ENCODE measurements at places on chromosomes 6 and 20.

- no peak for DNase-seq
Measured at GRCh38 chr6:69974193-69974592, 107.8 kb downstream of the COL19A1 start.

DNA sequence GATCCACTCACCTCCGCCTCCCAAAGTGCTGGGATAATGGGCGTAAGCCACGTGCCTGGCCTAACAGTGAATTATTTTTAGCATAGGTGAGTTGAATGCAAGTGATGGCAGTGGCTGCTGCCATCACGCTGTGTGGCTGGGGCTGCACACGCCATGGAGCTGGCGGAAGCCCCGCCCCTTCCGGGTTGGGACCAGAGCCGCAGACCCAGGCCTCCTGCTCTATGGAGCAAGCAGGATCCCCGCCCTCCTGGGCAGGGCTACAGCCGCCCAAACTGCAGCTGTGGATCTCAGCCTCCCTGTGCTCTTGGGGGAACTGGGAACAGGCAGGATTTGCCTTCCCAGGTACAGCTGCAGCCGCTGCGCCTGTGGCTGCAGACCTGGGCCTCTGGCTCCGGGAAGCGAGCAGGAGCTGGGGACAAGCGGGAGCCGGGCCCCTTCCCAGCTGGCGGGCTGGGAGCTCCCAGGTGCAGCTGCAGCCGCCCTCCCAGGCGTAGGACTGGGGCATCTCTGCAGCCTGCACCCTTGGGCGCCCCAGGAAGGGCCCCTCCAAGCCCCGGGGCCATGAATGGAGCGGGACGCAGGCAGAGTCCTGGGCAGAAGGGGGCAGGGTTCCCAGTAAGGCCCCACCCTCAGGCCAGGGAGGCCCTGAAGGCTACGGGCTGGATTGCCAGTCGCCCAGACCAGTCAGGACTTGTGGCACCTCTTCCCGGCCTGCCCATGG lies 30.9 kb upstream of the SLA2 start:
- no peak for DNase-seq

GRCh38 chr20:11166712-11167111 lies 492.9 kb upstream of the JAG1 start:
- DNase-seq, result no peak

GRCh38 chr6:72559555-72559954 lies 62.3 kb upstream of the KCNQ5 start:
- no peak for DNase-seq

DNA sequence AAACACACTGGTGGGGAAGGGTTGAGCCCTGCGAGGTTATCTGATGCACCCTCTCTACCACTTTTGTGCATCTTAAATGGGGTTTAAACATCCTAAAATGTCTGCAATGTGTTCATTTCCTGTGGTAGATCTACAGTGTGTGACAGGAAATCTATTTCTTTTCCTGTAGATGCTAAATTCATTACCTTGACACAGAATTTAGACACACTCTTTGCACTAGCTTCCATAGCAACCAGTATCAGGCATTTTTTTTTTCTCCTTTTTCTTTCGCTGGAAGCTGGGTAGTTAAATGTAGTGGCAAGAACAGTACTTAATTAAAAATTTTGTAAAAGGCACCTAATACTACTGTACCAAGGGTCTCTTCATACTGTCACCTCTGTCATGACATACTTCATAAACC lies 141.1 kb downstream of the RFPL4B start:
- no peak for DNase-seq

DNA sequence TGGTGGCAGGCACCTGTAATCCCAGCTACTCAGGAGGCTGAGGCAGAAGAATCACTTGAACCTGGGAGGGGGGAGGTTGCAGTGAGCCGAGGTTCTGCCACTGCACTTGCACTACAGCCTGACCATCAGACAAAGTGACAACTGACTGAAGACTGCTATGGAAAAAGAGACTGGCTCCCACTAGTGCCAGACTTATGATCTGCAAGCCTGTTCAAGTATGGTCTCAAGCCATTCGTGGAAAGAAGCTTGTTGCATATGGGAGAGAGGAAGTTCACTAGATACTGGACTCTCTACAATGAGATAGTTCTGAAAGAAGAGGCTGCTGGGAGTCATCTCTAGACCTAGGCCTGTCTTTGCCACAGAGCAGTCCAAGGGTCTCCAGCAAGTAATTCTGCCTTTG lies 26.7 kb downstream of the MDN1 start:
- DNase-seq, result no peak

- peak; percentile 86 for DNase-seq
Measured at GRCh38 chr20:38893565-38894090, 32.6 kb upstream of the FAM83D start.

- no peak for DNase-seq
Measured at GRCh38 chr6:113301651-113302050, 555.5 kb upstream of the MARCKS start.

- DNase-seq, result no peak
Measured at GRCh38 chr6:148883270-148883669, 136.4 kb downstream of the UST start.

DNA sequence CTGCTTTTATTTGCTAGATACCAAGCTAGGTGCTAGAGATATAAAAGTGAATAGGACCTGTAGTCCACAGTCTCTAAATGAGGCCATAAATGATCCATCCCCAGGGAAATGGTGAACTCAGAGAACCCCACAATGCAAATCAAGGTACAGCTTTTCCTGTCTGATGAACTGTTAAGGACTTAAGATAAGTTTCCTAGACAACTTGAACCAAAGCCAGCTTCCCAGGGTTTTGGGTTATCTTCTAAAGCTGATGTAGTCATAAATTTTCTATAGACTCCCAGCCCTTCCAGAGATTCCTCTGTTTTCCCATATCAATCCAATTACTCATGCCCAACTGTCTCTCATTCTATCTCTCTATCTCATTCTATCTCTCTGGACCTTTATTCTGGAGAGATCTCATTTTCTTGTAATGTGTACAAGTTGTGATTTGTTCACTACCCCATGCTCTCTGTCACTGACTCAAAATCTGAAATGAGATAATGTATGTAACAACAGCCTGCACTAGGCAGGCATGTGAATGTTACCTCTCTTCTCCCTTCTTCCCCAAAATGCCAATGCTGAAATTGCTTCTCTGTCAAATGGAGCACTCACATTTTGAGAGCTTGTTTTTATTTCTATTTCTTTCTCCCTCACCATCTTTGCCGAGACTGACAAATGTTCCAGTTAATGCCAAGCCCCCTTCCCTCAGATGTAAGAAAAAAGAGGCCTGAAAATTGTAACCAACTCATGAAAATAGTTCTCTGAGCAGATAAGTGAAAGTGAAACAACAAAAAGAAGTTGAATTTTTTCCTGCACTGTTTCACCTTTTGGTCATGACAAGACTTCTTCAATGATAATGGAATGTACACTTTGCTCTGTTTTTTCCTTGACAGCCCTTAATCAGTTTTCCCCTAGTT lies 279.9 kb downstream of the SLC35F1 start:
- peak; percentile 10 for DNase-seq

DNA sequence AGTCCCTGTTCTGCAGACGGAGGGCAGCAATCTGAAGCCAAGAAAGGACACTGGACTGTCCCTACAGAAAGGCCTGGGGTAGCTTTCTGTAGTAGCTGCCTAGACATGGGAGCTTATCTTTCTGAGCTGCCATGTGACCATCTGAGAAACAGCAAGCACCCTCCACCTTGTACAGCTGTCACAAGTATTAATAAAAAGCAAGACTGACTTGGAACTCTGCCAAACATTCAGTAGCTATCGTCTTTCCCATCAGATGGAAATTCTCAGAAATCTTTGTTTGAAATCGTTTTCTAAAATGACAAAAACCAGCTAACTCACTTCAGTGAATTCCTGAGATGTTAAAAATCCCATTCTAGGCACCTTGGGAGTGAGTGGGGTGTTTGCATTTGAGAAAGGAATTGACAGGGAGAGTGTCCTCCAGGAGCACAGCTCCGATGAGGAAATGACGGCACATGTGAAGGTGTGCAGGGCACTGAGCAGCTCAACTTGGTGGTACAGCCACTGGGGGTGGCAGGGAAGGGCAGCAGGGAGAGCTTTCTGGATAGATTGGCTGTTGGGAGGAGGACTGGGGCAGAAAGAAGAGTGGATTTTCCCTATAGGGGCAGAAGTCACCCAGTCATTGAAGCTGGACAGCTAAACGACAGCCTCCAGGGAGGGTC lies 24.5 kb downstream of the ACSS1 start:
- DNase-seq, result no peak

GRCh38 chr6:139600919-139601475 lies 226.5 kb upstream of the CITED2 start:
- peak; percentile 7 for DNase-seq

GRCh38 chr6:7262746-7263518 lies 50.1 kb downstream of the SSR1 start:
- DNase-seq, result peak; percentile 33

GRCh38 chr6:114096561-114097172 lies 125.7 kb upstream of the HDAC2 start:
- no peak for DNase-seq

GRCh38 chr6:52661551-52661950 lies 9.4 kb upstream of the TMEM14A start:
- no peak for DNase-seq

- no peak for DNase-seq
Measured at GRCh38 chr6:111361648-111362047, 121.4 kb downstream of the REV3L start.

- no peak for DNase-seq
Measured at GRCh38 chr6:117264692-117265409, 507 bp upstream of the VGLL2 start.

GRCh38 chr6:88502391-88502790 lies 336.2 kb upstream of the CNR1 start:
- no peak for DNase-seq

DNA sequence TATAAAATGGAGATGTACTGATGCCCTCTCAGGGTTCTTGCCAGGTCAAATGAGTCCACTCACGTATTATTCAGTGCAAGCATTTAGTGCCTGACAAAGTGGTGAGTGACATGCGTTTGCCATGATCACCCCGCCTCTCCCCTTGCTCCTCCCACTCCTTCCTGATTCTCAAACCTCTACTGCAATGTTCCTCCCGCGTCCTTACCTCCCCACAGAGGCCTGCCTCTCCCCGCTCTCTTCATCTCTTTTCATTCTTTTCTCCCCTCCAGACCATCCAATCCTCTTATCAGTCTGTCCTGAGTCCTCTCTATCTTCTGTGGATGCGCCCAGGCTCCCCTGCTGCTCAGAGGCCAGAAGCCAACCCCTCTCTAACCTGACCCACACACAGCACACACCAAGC lies 40.7 kb downstream of the KCNK5 start:
- no peak for DNase-seq

GRCh38 chr6:140345935-140346334 lies 971.5 kb upstream of the CITED2 start:
- no peak for DNase-seq

- no peak for DNase-seq
Measured at GRCh38 chr6:14123386-14124111, 6.0 kb downstream of the CD83 start.

DNA sequence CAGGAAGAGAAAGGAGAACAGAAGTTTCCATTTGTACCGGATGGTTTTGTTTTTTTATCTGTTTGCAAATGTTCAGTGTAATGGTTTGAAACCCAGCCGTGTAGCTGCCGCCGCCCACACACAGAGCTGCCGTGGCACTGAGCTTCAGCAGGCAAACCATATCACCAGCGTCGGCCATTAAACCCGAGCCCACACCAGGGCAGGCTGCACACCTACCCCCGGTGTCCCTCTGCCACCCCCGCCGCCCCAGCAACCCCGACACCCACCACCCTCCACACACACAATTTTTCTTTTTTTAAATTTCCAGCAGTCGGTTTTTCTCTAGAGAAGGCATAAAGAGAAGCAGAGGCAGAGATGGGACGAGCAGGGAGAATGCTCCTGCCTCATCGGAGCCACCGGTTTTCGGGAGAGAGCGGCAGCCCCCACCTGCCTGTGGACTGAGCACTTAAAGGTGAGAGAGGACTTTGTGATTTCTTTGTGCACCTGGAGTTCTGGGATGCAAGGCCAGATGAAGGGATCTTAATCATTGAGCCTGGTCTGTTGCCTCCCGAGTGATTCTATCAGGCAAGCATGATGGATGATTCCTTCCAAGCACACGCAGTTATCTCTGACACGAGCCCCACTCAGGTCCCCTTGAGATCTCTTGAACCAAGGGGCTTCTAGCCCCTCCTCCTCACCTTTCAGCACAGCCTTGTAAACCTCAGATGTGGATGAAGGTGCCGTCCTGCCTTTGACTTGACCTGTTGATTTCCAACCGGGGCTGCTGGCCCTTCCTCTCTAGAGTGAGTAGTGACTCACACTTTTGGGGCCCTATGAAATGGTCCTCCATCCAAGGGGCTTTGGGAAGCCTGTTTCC lies 17.5 kb upstream of the ZNF831 start:
- DNase-seq, result peak; percentile 66

DNA sequence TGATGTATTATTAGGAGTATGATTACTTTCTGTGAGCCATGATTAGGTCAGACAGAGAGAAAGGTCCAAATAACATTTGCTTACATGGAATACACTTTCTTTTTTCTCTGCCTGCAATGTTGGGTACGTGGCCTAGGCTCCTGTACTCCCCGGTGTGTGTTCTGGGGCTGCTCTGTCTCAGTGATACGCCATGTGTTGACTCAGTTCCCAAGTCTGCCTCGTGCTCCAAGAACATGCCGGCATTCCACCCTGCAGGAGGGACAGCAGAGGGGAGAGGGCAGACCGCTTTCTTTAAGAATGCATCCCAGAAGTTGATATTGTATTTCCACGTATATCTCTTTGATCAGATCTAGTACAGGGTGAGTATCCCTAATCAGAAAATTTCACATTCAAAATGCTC lies 33.3 kb upstream of the THBS2 start:
- DNase-seq, result no peak

GRCh38 chr6:159254186-159254585 lies 85.0 kb downstream of the FNDC1 start:
- no peak for DNase-seq

- DNase-seq, result no peak
Measured at GRCh38 chr6:142408409-142408808, 106.6 kb downstream of the ADGRG6 start.

GRCh38 chr6:2186516-2186915 lies 58.9 kb downstream of the GMDS start:
- DNase-seq, result peak; percentile 22

- no peak for DNase-seq
Measured at GRCh38 chr6:160685762-160686450, 16.1 kb upstream of the PLG start.

- DNase-seq, result no peak
Measured at GRCh38 chr6:73830119-73830518, 134.1 kb downstream of the CD109 start.

GRCh38 chr6:169921853-169922824 lies 170.7 kb downstream of the ERMARD start:
- DNase-seq, result peak; percentile 21

DNA sequence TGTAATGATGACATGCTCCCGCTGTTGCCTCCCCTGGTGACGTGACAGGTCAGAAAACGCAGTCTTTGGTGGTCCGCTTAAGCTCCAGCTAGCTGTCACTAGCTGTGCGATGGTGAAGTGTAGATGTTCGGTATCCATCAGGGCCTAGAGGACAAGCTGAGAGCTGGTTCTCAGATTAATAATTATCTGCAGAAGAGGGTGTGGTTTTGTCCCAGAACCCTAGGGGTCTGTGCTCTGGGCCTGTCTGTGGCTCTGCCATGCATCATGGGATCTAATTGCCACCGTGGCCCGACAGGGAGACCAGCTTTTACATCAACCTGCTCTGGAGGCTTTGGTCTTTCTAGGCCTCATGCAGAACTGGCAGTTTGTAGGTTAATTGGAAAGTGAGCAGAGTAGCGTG lies 34.1 kb downstream of the ERMARD start:
- no peak for DNase-seq

Data from activated naive CD4-positive, alpha-beta T cell treated with anti-CD3 and anti-CD28 coated beads, Interleukin-2, amount 50 U/mL, for 72 hours (primary cell).